ENCODE measurements at places on chromosomes 5 and 9. TPM values are rescaled to one million over a fixed set of nuclear protein-coding genes. Genes with fewer than 3 reads are reported as not detected.

DNA sequence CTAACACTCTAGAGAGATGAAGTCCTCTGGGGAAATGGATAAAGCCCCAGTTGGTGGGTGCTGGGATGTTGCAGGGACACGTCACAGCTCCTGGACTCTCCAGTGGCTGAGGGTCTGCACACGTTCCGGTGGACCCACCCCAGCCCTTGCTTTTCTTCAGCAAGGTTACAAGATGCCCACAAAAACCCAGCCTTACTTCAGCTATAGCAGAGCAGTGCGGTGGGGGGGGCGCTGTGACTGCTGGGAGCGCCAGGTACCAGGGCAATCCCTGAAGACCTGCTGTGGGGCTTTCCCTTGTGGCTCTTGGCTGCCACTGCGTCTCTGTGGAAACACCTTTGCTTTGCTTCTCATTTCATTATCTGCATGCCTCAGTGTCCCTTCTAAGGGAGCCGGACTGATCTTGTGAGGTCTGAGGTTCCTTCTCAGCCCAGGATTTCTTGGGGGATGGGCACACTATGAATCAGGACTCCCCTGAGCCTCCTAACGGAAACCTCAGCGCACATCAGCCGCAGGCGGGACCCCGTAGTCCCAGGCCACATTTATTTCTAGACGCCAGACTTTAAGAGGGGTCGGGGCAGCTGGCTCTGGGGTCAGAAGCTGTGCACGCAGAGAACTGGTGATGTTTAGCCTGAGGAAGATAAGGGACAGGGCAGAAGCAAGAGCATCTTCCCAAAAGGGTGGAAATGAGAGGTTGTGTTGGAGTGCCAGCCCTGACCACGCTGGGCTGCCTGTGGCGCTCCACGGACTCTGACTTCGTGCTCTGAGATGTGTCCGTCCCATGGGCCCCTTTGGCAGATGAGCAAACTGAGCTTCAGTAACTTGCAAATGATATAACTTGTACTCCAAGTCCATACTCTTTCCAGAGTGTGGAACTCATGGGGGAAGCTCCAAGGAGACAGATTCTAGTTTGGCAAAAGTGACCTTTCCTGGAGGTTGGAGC is 106.8 kb downstream of the WNK2 start:
- DNase-seq, result no peak
- H3K4me3 ChIP-seq, result no peak overlapping the region
- no peaks in the 10 kb centered on the region for H3K4me1 ChIP-seq
- H3K27me3 ChIP-seq, result peaks cover 3% of the 10 kb centered on the region
- H3K36me3 ChIP-seq, result no peaks in the 10 kb centered on the region
- H3K27ac ChIP-seq, result no peak overlapping the region

GRCh38 chr9:17064558-17064957 is 70.3 kb upstream of the CNTLN start:
- H3K4me3 ChIP-seq, result no peak overlapping the region
- H3K27ac ChIP-seq, result no peak overlapping the region
- H3K4me1 ChIP-seq, result no peaks in the 10 kb centered on the region
- H3K36me3 ChIP-seq, result no peaks in the 10 kb centered on the region
- H3K27me3 ChIP-seq, result no peaks in the 10 kb centered on the region
- no peak for DNase-seq

DNA sequence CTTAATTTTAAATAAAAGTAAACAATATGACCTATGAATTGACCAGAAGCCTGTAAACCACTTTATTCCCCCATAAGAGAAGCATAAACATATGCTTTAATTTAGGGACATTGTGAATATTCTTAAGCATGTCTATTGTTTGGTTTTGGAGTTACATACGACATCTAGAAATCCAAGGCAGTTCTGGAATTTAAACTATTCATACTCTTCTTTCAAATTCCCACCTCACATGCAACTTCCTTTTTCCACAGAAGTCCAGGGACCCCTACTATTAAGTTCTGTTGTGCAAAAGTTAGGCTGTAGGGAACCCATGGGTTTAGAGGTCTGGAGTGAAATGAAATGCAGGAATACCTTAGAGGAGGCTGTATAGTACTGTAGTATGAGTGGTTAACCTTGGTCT is 2.1 kb downstream of the RIC1 start:
- DNase-seq, result no peak
- H3K27me3 ChIP-seq, result no peaks in the 10 kb centered on the region
- H3K36me3 ChIP-seq, result peaks cover 27% of the 10 kb centered on the region
- no peak overlapping the region for H3K4me3 ChIP-seq
- no peak overlapping the region for H3K27ac ChIP-seq
- peaks cover 39% of the 10 kb centered on the region for H3K4me1 ChIP-seq

- DNase-seq, result no peak
- H3K4me3 ChIP-seq, result no peak overlapping the region
- no peak overlapping the region for H3K27ac ChIP-seq
- no peaks in the 10 kb centered on the region for H3K27me3 ChIP-seq
- no peaks in the 10 kb centered on the region for H3K36me3 ChIP-seq
Measured at GRCh38 chr5:75648712-75649111, 37.5 kb downstream of the ANKDD1B start.

DNA sequence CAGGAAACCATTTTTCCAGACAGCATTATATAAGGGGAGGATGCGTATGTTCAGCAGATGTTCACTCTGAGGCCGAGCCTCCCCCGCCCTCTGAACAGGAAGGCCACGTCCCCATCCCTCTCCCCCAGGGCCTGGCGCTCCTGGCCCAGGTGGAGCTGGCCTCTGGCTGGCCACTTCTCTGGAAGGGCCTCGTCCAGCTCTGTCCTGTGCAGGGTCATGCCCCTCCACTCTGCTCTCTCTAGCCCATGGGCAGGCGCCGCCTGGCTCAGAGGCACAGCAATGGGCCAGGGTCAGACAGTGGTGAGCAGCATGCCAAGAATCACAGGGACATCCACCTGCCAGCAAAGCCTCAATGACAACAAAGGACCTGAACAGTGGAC is 34.2 kb downstream of the ADAMTS2 start:
- H3K4me3 ChIP-seq, result no peak overlapping the region
- H3K36me3 ChIP-seq, result no peaks in the 10 kb centered on the region
- H3K27ac ChIP-seq, result no peak overlapping the region

DNA sequence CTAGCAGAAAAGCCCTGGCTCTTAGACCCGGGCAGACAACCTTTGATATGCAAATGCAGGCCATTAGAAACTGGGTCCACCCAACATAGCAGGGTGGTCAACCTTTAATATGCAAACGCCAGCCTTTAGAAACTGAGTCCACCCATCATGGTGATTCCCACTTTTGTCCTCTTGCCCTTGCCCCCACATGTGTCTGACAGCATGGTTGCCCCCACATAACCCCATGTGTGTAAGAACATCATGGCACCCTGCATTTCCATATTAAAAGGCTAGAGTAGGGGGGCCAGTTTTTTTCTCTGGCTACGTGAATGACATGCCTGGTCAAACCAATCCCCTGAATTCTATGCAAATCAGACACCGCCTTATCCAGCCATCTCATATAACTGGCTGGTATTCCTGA is 273.2 kb upstream of the PRDM9 start:
- H3K4me3 ChIP-seq, result no peak overlapping the region
- no peak for DNase-seq
- no peaks in the 10 kb centered on the region for H3K36me3 ChIP-seq

- H3K27me3 ChIP-seq, result peaks cover 14% of the 10 kb centered on the region
- H3K4me3 ChIP-seq, result no peak overlapping the region
- no peak for DNase-seq
- no peaks in the 10 kb centered on the region for H3K4me1 ChIP-seq
Measured at GRCh38 chr5:148981353-148981752, 81.5 kb downstream of the SH3TC2 start.

GRCh38 chr5:150017226-150018005 is 16.9 kb downstream of the HMGXB3 start:
- peaks cover 91% of the 10 kb centered on the region for H3K36me3 ChIP-seq
- H3K4me3 ChIP-seq, result no peak overlapping the region
- H3K4me1 ChIP-seq, result peaks cover 23% of the 10 kb centered on the region
- no peak for DNase-seq
- H3K27ac ChIP-seq, result no peak overlapping the region
- H3K27me3 ChIP-seq, result no peaks in the 10 kb centered on the region

GRCh38 chr5:39440192-39440957 is 15.6 kb upstream of the DAB2 start:
- no peak for DNase-seq
- H3K36me3 ChIP-seq, result no peaks in the 10 kb centered on the region
- H3K4me3 ChIP-seq, result no peak overlapping the region
- H3K27me3 ChIP-seq, result no peaks in the 10 kb centered on the region
- H3K27ac ChIP-seq, result no peak overlapping the region
- H3K4me1 ChIP-seq, result no peaks in the 10 kb centered on the region

DNA sequence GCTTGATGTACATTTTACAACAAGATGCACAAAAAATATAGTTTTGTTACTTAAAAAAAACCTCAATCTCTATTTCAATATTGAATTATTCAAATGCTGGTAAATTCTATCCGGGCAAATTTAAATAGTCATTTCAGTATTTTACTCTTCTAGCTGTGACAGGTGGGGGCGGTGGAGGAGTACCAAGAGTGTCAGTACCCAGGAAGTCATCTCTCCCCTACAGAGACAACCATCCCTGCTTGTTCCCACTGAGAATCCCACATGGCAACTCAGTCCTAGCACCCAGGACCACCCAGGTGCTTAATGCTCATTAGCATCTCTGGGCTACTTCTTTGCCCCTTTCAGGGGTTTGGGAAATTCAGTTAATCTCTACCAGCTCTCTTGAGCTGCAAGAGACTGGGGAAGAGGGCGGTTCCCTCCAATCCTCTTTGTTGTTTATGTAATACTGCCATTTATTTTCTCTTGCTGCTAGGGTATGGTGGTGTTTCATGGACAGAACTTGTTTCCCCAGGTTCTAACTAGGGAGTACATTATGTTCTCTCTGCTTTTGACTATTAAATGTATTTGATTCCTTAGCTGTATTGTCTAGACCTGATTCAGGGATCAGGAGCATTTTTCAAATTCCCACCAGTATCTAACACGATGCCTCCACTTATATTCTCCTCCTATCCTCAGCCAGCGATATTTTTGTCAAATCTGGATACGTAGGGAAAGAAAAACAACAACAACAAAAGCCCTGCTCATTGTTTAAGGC is 122.5 kb downstream of the CDH18 start:
- H3K36me3 ChIP-seq, result no peaks in the 10 kb centered on the region
- no peaks in the 10 kb centered on the region for H3K27me3 ChIP-seq
- H3K4me3 ChIP-seq, result no peak overlapping the region
- DNase-seq, result no peak

GRCh38 chr9:33619666-33620404 is 95.8 kb downstream of the ANKRD18B start:
- no peak overlapping the region for H3K27ac ChIP-seq
- H3K27me3 ChIP-seq, result peaks cover 39% of the 10 kb centered on the region
- H3K4me1 ChIP-seq, result peaks cover 3% of the 10 kb centered on the region
- H3K4me3 ChIP-seq, result no peak overlapping the region
- H3K36me3 ChIP-seq, result no peaks in the 10 kb centered on the region

DNA sequence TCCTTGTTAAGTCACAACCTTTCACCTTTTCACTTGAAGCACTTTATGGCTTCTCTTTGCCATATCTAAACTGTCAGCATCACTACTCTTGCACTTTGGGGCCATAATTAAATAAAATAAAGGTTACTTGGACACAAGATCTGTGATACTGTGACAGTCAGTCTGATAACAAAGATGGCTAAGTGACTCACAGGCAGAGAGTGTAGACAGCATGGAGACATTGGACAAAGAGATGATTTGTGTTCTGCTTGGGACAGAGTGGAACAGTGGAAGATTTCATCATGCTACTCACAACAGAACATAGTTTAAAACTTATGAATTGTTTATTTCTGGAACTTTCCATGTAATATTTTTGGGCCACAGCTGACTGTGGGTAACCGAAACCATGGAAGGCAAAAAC is 81.7 kb upstream of the SMC5 start:
- H3K4me3 ChIP-seq, result no peak overlapping the region
- no peaks in the 10 kb centered on the region for H3K36me3 ChIP-seq
- H3K27ac ChIP-seq, result no peak overlapping the region
- H3K27me3 ChIP-seq, result no peaks in the 10 kb centered on the region
- no peaks in the 10 kb centered on the region for H3K4me1 ChIP-seq

DNA sequence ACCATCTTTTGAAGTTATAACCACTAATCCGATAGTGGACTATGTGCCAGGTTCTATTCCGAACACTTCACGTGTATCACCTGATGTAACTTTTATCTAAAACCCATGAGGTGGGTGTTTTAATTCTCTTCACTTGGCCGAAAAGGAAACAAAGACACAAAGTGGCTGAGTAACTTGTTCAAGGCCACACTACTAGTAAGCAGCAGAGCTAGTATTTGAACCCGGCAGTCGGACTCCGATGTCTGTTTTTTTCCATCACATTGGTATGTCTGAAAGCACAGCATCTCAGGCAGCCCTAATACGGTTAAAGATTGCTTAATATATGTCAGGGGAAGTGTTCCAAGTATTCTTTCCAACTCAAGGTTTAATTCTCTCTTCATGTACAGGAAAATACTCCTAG is 16.2 kb downstream of the FAM169A start:
- H3K36me3 ChIP-seq, result no peaks in the 10 kb centered on the region

- H3K36me3 ChIP-seq, result no peaks in the 10 kb centered on the region
- H3K4me3 ChIP-seq, result no peak overlapping the region
- DNase-seq, result no peak
- no peaks in the 10 kb centered on the region for H3K27me3 ChIP-seq
- H3K27ac ChIP-seq, result no peak overlapping the region
Measured at GRCh38 chr9:83410701-83411100, 127.5 kb downstream of the FRMD3 start.

DNA sequence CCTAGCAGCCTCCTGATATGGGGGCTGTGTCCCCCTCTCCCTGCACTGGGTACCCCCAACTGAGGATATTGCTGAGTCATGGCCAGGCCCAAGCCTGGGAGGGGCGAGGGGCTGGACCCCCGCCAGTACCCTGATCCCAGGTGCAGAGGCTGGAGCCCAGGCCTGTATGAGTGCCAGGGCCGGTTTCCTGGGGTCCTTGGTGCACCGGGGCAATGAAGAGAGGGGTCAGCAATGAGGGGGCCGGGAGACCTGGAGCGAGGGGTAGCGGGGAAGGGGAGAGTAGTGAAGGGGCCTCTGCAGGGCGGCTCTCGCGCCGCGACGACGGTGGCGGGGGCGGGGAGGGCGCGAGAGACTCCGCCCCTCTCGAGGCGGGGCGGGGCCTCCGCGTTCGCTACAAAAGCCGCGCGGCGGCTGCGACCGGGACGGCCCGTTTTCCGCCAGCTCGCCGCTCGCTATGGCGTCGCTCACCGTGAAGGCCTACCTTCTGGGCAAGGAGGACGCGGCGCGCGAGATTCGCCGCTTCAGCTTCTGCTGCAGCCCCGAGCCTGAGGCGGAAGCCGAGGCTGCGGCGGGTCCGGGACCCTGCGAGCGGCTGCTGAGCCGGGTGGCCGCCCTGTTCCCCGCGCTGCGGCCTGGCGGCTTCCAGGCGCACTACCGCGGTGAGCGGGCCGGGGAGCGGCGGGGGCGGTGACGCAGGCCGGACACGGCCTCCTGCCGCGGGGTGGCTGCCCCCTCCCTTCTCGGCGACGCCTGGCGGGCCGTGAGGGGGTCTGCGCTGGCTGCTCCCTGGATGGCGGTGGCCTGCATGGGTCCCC is at the start of gene SQSTM1:
TSS of gene SQSTM1 (plus strand) at position 423 of the 815 bp plus-strand sequence. CDS start at position 455, 32 bp downstream.
- H3K27ac ChIP-seq, result peak within 1 kb of the TSS; percentile 97
- no peaks in the 10 kb centered on the region for H3K27me3 ChIP-seq

GRCh38 chr5:102375272-102375671 is 79.2 kb upstream of the SLCO4C1 start:
- no peaks in the 10 kb centered on the region for H3K36me3 ChIP-seq
- no peaks in the 10 kb centered on the region for H3K4me1 ChIP-seq
- DNase-seq, result no peak
- no peak overlapping the region for H3K4me3 ChIP-seq

GLIPR2 gene
- 67.8 TPM for total RNA-seq

INSL4 gene
- total RNA-seq, result not detected

PCDHGB3 gene
- 0.26 TPM for total RNA-seq

LCN15 gene
- total RNA-seq, result not detected

PCDHB9 gene
- total RNA-seq, result not detected

GIN1 gene
- 7.5 TPM for total RNA-seq

DDX4 gene
- 0.23 TPM for total RNA-seq

SPINK13 gene
- total RNA-seq, result not detected

PTCH1 gene
- total RNA-seq, result 5.0 TPM

KLHL3 gene
- 13.7 TPM for total RNA-seq

NR5A1 gene
- not detected for total RNA-seq

GNA14 gene
- total RNA-seq, result not detected

SLC12A7 gene
- 101 TPM for total RNA-seq

Measured in activated CD8-positive, alpha-beta T cell treated with anti-CD3 and anti-CD28 coated beads, Interleukin-2, amount 10 ng/mL, durations not matched to agents 7 days and 5 days (primary cell).